ENCODE measurements at places on chromosomes 4 and X. TPM values are rescaled to one million over a fixed set of nuclear protein-coding genes. Genes with fewer than 3 reads are reported as not detected.

The GEMIN8 gene
- total RNA-seq: 13.4 TPM

- no peak for DNase-seq
These were observed 371.4 kb upstream of the FAM241A start for GRCh38 chr4:111773858-111774257.

- no peak for DNase-seq
These were observed 221.2 kb downstream of the SPRY1 start for GRCh38 chr4:123617791-123618190.

DNA sequence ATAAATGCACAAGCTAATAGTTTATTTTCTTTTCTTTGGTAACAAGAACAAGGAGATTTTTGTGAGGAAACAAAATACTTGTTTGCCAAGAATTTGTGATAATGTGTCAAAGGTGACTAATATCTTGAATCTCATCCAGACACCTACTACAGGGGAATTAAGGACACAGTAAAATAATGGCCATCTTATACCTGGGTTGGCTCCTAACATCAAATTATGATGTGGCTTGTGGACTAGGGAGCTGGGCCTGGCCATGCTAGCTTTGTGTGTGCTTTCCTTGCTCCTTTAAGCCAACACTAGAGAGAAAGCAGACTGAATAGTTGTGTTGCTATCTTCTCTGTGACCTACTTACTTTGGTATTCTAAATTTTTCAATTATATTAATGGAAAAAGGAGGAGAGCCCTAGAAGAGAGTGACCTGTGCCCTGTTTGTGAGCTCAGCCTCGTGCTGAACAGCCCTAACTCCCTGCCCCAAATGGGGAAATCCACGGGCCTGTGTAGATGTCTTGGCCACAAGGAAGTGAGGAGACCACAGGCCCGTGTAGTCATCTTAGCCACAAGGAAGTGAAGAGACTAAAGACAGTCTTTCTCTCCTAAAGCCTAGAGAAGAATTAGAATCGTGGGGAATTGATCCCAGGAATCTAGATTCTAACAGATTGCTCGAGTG is 23.3 kb downstream of the ARHGAP24 start:
- no peak for DNase-seq

DNA sequence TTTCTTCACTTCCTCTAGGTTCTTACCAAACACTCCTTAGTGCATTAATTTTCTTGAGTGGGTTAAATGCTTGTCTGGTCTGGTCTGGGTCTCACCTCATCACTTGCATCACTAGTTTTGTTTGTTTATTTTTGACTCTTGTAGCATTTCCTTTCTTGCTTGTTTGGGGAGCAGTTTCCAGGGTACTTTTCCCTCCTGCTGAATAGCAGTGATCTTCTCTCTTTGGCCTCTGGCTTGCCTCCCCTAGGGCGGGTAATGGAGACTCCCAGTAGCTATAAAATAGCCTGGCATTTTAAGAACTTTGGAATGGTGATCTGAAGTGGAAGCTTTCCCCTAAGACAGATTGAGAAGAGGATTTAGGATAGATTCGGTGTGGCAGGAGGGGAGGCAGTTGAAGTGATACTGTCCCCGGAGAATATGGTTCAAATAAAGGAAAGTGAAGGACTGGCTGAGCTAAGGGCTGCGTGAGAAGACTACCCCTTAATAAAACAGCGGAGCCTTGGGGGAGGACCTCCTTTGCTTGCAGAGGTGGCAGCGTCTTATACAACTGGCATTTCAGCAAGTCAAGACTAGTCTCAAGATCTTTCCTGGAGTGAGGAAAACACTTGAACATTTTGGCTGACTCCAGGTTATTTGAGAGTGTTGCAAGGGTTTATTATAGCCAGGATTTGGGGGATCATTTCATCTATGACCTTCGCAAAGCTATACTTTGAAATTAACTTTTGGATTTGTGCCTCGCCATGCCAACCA is 190.6 kb downstream of the FRAS1 start:
- peak; percentile 6 for DNase-seq

DNA sequence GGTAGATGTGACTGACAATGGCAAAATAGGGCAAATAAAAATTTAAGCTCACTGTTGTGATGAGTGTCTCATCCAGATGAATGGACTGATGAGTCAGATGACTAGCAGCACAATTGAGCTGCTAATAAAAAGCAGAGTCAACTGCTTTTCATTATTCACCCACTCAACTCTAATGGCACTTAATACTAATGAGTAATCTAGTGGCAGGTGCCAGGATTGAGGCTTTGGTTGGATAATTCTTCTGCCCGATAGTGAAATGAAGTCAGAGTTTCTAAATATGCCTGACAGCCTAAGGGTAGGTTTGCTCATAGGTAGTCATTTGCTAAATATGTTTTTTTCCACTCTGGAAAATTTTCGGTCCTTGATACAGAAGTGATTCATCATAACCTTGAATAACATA is 10.4 kb downstream of the OGT start:
- no peak for DNase-seq

- DNase-seq: no peak
These were observed 105.8 kb upstream of the DCAF12L1 start for GRCh38 chrX:126658447-126658846.
